ENCODE measurements at places on chromosomes 16 and 17.

DNA sequence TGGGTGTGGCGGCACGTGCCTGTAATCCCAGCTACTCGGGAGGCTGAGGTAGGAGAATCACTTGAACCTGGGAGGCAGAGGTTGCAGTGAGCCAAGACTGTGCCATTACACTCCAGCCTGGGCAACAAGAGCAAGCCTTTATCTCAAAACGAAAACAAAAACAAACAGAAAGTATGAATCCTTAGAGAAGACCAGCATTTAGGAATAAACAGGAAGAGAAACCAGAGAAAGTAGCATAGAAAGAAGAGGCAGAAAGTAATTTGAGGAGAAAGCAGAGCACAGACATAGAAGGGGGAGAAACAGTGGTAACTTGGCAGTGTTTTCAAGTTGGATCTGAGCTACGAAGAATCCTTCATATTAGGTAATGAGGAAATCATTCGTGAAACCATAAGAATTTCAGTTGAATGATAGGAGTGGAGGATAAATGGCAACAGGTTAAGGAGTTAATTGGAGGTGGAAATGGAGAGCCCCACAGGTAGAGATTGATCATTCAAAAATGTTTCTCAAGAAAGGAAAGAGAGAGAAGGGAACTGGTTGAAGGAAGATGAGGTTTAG lies 9.7 kb upstream of the CCL2 start:
- DNase-seq: no peak

DNA sequence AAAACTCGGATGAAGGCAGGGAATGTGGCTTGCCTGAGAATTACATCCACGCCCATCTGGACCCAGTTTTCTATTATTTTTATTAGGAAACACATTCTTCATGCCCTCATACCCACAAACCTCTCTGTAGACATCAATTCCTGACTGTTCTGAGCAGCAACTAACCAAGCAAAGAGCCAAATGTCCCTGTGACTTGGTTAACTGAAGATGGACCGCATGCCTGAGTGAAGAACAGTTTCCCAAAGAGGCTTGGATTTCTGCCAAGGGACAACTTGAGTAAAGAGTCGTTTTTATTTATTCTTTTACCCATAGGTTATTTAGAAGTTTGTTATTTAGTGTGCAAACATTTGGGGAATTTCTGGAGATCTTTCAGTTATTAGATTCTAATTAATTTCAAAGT lies 259.8 kb downstream of the GRIN2A start:
- DNase-seq: no peak

- DNase-seq: no peak
Observed at GRCh38 chr17:6496116-6496481, 51.8 kb downstream of the PIMREG start.

DNA sequence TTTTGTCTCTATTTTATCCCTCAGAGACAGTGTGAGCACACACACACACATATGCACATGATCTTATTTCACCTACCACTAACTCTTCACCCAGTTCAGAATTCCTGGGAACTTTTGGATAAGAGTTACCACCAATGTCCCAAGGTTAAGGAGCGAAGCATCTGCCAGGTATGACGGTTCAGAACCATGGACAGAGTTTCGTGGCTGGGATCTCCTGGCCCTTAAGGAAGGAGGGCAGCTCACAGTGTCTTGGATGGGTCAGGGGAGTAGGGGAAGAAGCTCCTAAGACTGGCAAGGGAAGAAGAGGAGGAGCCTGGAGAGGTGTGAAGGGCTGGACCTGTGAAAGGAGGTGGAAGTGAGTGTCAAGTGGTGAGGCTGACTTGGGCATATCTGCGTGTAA lies 23.0 kb upstream of the TMEM132E start:
- no peak for DNase-seq

GRCh38 chr16:64957246-64957645 lies 164.6 kb downstream of the CDH11 start:
- DNase-seq: no peak

DNA sequence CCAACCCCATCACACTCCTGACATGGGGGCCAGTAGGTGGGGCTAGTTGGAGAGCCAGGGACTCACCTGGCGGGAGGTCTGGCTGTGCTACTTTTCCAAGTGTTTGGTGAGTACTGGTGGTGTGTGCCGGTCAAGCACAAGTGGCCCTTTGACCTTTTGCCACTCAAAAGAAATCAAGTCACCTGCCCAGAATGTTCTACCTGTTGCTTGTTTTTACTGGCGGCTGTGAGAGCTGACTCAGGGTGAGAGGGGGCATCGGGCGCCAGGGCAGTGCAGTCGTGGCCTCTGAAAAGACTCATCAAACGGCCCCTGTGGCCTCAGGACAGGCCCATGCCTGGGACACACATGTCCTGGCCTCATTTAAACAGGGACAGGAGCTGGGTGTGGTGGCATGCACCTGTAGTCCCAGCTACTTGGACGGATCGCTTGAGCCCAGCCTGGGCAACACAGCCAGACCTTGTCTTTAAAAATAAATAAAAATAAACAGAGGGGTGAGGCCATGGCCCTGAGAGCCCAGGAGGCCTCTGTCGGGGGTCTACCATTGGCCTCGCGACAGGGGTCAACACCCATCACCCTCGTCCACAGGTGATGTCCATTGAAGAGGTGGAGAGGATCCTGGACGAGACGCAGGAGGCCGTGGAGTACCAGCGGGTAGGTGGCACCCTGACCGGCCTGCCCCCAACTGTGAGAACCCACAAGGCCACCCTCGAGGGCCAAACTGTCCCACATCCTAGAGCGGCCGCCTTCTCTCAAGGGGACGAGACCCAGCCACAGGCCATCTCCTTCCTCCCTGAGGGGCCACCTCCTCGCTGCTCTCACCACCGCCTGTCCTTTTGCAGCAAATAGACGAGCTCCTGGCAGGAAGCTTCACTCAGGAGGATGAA lies 5.0 kb downstream of the CHMP6 start:
- DNase-seq: no peak

- no peak for DNase-seq
Observed at GRCh38 chr17:79988185-79988971, 47.3 kb downstream of the TBC1D16 start.

- no peak for DNase-seq
Observed at GRCh38 chr16:56812884-56813283, 52.1 kb upstream of the SLC12A3 start.

DNA sequence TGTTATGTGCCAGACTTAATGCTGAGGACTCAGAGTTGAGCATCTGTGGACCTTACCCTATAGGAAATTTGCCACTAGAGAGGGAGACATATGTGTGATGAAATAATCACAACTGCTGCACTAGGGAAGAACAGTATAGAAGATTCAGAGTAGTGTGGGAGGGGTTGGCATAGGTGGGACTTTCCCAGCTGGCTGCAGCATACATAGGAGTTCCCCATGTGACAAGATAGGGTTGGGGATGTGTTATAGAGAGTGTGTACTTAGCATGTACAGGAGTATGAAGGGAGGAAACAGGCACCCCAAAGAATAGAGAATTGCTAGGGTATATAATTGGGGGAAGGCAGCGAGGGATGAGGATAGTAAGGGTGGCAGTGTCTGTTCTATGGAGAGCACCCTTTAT lies 2.9 kb downstream of the NUP93 start:
- DNase-seq: no peak

- no peak for DNase-seq
Observed at GRCh38 chr17:2053380-2054261, 1.3 kb upstream of the HIC1 start.

- DNase-seq: no peak
Observed at GRCh38 chr17:14205992-14206461, 30.6 kb downstream of the CDRT15 start.

All from HTR-8/SVneo (cell line).